ENCODE measurements at places on chromosomes 5 and 9.
A peak's percentile ranks its signal among the peaks of the same experiment; 100 is the strongest.

DNA sequence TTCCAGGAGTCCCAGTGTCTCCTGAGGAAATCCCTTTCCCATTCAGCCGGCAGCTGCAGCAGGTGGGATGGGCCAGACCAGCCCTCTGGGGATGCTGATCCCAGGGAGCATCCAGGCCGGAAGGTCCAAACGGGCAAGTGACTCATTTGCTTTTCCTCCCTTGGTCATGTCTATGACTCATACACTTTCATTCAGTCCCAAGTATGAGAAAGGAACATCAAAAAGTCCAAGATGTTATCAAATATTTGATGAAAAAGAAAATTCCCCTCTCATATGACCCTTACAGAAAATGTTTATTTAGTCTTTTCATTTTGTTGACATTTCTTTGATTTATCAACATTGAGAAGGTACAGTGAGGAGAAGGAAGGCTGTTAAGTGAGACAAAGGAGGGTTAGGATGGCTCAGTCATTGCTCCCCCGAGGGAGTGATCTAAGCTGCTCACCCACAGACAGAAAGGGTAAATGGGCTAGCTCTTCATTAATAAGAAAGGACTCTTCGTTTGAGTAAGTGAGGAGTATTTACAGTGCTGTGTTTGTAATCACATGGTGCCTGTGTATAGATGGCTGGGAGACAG is 117.6 kb upstream of the ANKRD55 start:
- peak; percentile 82 for DNase-seq

GRCh38 chr9:122172131-122172530 is 12.4 kb downstream of the MORN5 start:
- DNase-seq = no peak

GRCh38 chr5:154287136-154287535 is 96.6 kb downstream of the GALNT10 start:
- no peak for DNase-seq

DNA sequence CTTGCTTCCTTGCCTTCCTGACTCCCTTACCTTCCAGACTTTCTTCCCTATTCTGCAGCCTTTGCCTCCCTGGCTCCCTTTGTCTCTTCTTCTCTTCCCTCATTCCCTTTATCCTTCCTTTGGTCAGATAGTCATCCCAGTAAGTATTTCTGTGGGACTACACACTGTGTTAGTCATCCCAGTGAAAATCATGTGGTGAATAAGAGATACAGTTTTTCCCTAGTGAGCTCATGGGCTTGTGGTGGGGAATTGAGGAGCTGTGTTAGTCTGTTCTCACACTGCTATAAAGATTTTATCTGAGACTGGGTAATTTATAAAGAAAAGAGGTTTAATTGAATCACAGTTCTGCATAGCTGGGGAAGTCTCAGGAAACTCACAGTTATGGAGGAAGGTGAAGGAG is 109.8 kb upstream of the EDIL3 start:
- DNase-seq = no peak

DNA sequence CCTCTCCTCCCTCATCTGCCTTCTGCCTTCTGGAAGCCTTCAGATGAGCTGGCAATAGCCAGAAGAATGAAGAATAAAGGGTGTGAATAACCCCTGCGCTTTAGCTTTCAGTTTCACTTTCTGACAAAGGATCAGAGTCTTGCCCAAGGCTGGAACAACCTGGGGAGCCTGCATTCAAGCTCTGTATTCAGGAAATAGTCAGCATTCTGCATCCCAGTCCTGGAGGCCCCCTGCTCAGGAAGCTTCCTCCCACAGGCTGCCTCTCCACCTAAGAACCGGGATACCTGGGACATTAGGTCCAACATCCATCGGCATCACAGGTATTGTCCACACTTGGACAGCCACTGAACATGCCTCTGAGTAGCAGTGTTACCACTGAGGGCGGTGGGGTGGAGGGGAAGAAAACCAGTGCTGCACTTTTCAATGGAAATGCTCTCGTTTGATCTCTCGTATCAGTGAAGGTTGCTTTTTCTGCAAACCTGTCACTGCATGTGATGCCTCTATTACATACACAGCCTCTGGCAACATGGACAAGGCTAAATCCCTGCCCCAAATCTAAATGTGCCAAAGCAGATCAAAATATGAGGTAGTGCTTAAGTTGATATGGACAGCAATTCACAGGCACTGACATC is 39.8 kb upstream of the ACO1 start:
- DNase-seq = no peak

- DNase-seq = no peak
These were observed 408.3 kb downstream of the KDM4C start for GRCh38 chr9:7166074-7166473.

Data from suprapubic skin (tissue), 4 donors.